Ovary (tissue), 10 donors: ENCODE measurements at places on chromosomes 1 and 21. TPM values are rescaled to one million over a fixed set of nuclear protein-coding genes. Genes with fewer than 3 reads are reported as not detected.
A peak's percentile ranks its signal among the peaks of the same experiment; 100 is the strongest.

SPATA45 gene
- total RNA-seq: not detected

MTFR1L gene
- 97.4 TPM for total RNA-seq

ATP1A4 gene
- not detected for total RNA-seq

PLA2G2D gene
- not detected for total RNA-seq

G0S2 gene
- total RNA-seq: 77.6 TPM

POTED gene
- total RNA-seq: not detected

ESPN gene
- total RNA-seq: 46.2 TPM

ALX3 gene
- total RNA-seq: not detected

FLG2 gene
- not detected for total RNA-seq

ZNF648 gene
- total RNA-seq: 1.4 TPM

GPA33 gene
- not detected for total RNA-seq

CCDC185 gene
- not detected for total RNA-seq

CHTOP gene
- total RNA-seq: 86.7 TPM

- DNase-seq: peak; percentile 80
These were observed 111.7 kb upstream of the IRF2BP2 start for GRCh38 chr1:234721476-234722269.

DNA sequence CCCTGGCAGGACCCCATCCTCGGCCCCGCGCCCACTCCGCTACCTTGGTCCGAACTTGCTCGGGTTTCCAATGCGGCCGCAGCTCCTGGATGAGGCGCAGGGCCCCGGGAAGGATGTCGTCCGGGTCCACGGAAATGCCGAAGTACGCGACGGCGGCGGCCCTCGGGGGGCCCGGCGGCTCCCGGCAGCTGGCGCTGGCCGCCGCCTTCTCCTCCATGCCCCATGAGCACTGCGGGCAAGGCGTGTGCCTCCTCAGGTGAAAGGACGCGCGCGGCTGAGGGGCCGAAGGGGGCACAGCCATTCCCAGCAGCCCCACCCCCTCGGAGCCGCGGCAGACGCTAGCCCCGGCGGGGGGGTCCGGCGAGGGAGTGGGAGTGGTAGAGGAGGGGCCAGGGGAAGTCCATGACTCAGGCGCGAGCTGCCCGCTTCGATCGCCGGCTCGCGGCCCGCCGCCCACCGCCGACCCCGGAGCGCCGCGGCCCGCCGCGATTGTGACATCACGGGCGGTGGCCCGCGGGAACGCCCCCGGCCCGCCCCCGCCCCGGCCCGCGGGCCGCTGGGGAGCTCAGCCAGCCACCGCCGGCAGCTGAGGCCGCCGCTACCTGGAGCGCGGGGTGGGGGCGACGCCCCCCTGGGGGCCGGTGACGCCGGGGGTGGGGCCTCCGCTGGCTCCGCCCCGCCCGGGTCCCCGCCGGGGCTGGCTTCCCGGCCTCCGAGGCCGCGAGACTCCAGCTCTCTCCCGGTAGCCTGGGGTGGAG, at the start of gene ETNK2:
ETNK2 (minus strand) TSS at position 493 of the 758 bp plus-strand sequence; CDS start at position 301, 192 bp downstream.
- peak; percentile 88 for DNase-seq

- DNase-seq: no peak
These were observed 141.1 kb upstream of the IRF2BP2 start for GRCh38 chr1:234750922-234751627.

DNA sequence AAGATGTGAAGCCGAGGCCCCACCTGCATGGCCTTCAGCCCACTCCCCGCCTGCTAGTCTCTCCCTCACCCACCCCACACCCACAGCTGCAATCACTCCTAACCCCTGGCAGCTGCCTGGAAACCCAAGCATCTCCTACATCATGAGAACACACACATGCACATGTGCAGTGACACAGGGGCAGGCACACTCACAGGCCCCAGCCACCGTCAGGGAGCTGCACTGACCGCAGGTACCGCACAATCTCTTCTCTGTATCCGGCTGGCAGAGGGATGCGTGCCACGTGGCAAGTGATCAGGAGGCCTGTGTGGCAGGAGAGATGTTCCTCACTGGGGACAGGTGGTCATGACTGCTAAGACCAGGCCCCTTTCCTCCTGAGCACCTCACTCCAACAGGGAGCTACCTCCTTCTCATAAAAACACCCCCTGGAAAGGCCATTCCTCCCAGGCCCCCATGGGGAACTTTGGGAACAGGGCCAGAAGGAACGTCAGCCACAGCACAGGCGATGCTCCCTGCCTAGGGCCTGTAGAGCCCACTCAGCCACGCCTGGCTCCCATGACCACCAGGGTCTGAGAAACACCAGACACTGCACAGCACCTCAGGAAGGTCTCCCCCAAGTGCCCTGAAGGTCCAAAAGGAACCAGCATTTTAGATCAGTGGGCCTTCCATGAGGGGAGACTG, 6.0 kb downstream of the LSS start:
- DNase-seq: peak; percentile 14

- DNase-seq: no peak
These were observed 4.9 kb downstream of the ARID1A start for GRCh38 chr1:26700711-26701110.

- DNase-seq: no peak
These were observed 101.1 kb upstream of the JUN start for GRCh38 chr1:58884706-58885661.

DNA sequence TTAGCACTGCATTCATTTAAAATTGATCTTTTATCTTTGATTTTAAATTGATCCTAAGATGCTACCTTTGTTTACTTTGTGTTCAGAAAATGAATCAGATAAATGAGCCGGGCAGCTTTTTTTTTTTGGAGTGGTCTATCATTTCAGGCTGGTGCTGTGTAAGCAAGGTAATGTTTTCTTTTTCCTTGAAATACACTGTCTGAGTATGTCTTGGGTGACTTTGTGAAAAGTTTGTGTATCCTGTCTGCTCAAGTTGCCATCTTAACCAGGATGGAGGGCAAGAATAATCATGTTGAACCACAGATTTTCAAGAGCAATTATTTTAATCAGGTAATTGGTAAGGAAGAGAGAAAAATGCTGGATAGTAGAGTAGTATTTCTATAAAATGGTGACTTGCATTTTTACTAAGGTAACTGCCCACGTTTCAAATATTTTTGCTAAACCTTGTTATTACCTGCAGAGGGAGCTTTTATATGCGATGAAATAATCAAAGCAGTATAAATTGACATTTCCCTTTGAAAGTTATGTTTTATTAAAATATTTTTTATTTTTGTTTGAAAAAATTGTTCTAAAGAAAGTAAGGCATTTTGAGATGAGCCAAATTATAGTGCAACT, 11.1 kb downstream of the ADGRL2 start:
- DNase-seq: no peak

GRCh38 chr1:117059334-117059677, 820 bp upstream of the TTF2 start:
- DNase-seq: peak; percentile 41

- DNase-seq: no peak
These were observed 31.9 kb downstream of the PRKCZ start for GRCh38 chr1:2082064-2082463.

- no peak for DNase-seq
These were observed 15.4 kb downstream of the TIE1 start for GRCh38 chr1:43315963-43316737.
